Sigmoid colon (tissue), 7 donors: ENCODE measurements at places on chromosomes 7 and 10. TPM values are rescaled to one million over a fixed set of nuclear protein-coding genes. Genes with fewer than 3 reads are reported as not detected.

GRCh38 chr10:10128387-10128786, 889.3 kb upstream of the CELF2 start:
- no peak for DNase-seq

GRCh38 chr10:109991266-109991855, 16.4 kb upstream of the ADD3 start:
- DNase-seq: no peak

- no peak for DNase-seq
Observed at GRCh38 chr7:25396668-25397067, 168.4 kb upstream of the NPVF start.

The LBX1 gene
- total RNA-seq: not detected

DNA sequence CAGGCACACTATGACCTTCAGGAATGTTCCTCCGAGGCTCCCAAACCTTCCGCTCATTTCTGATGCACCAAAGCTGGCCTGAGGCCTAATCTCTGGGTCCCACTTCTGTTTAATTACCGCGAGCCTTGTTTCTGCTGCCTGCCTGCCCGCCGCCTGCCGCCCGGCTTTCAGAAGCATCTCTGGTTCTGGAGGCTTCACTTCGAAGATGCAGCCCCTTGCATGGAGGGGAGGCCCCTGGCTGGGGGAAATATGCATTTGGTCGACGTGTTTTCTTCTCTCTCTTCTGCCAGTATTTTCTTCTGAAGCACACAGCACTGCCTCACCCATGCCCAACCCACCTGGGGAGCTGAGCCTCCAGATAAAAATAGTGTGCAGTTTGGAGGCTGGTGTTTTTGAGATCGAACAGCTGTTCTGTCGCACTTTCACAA, 166.9 kb downstream of the PAXIP1 start:
- DNase-seq: no peak

The OR2A42 gene
- 0.28 TPM for total RNA-seq

The NIPSNAP2 gene
- 115 TPM for total RNA-seq

DNA sequence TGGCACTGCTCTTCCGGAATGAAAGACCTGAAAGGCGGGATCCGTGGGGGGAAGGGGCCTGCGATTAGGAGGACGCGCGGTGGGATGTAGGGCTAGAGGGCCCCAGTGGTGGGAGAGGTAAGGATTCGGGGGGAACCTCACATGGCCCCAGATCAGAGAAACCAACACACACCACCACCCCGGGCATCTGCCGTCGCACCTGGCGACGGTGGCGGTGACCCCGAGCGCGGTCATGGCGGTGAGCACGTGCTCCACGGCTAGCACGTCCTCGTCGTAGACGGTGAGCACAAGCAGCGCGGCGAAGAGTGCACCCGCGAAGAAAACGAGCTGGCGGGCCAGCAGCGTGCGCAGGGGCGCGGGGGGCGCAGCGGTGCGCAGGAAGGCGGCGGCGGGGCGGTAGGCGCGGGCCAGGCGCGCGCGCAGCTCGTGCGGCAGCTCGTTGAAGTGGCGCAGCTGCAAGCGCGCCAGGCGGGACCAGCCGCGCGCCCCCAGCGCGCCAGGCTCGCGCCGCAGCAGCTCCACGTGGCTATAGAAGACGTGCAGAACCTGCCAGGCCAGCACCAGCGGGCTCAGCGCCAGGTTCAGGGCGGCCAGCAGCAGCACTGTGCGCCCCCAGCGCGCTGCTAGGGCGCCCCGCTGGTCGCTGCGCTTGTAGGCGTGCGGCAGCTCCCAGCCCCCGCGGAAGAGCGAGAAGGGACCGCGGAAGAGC, 5.7 kb downstream of the ATG9B start:
- DNase-seq: no peak

The ZKSCAN1 gene
- 27.8 TPM for total RNA-seq

The SLIT1 gene
- 0.68 TPM for total RNA-seq

GRCh38 chr7:69823151-69823744, 225.0 kb downstream of the AUTS2 start:
- no peak for DNase-seq

- no peak for DNase-seq
Observed at GRCh38 chr7:139750459-139751095, 27.2 kb downstream of the HIPK2 start.

The NFE2L3 gene
- 1.9 TPM for total RNA-seq

- no peak for DNase-seq
Observed at GRCh38 chr10:37067576-37067975, 57.8 kb upstream of the ANKRD30A start.

GRCh38 chr10:8489823-8490222, 435.3 kb downstream of the GATA3 start:
- DNase-seq: no peak

GRCh38 chr7:7183061-7183837, 905 bp downstream of the C1GALT1 start:
- DNase-seq: peak; percentile 72
